GM03348 (cell line): ENCODE measurements at places on chromosomes 3 and 15.

- no peak for DNase-seq
These were observed 105.5 kb upstream of the ICE2 start for GRCh38 chr15:60584355-60584998.

DNA sequence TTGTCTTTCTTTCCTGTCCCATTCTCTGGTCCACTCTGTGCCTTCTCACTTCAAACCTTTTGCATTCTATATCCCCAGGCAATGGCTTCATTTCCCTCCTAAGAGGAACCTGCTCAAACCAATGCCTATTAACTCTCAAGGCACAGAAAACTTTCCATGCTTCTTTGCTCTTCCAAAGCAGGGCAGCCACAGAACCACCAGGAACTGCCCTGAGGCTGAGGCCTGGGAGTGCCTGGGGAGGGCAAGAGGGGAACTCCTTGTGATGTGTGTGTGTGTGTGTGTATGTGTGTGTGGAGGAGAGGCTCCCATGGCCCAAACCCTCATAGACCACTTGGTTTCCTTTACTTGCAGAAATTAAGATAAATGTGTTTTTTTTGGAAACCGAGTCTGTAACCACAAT is 14.1 kb upstream of the PGPEP1L start:
- no peak for DNase-seq

DNA sequence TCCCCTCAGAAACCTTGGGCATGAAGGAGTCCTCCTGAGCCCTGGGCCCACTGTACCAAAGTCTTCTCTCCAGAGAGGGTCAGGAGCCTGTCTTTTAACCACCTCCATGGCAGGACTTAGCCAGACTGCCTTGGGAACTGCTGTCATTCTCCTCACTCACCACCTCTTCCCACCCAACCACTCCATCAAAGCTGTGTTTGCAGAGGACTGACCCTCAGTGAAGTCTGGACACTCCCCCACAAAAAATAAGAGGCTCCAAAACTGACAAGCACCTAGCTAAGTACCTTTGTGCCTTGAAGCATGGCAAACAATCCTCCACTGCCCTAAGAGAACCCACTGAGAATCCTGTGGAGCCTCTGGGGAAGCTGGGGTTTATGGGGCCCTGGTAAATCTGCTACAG is 2.3 kb upstream of the SCAP start:
- no peak for DNase-seq

DNA sequence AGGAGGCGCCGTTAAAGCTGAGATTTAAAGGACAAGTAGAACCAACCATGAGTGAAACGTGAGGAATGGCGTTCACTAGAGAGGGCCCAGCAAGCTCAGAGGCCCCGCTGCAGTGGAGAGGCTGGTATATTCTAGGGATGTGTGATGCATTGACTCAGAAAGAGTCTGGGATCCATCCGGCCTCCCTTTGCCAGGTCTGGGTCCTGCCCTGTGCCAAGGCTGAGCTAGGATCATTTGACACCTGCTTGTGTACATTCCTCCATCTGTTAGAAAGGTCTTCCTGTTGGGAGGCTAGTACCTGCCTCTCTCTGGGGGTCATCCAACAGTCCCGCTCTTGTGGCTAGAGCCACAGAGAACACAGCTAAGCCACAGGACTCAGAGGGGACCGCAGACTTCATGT is 28.4 kb downstream of the CA12 start:
- no peak for DNase-seq

DNA sequence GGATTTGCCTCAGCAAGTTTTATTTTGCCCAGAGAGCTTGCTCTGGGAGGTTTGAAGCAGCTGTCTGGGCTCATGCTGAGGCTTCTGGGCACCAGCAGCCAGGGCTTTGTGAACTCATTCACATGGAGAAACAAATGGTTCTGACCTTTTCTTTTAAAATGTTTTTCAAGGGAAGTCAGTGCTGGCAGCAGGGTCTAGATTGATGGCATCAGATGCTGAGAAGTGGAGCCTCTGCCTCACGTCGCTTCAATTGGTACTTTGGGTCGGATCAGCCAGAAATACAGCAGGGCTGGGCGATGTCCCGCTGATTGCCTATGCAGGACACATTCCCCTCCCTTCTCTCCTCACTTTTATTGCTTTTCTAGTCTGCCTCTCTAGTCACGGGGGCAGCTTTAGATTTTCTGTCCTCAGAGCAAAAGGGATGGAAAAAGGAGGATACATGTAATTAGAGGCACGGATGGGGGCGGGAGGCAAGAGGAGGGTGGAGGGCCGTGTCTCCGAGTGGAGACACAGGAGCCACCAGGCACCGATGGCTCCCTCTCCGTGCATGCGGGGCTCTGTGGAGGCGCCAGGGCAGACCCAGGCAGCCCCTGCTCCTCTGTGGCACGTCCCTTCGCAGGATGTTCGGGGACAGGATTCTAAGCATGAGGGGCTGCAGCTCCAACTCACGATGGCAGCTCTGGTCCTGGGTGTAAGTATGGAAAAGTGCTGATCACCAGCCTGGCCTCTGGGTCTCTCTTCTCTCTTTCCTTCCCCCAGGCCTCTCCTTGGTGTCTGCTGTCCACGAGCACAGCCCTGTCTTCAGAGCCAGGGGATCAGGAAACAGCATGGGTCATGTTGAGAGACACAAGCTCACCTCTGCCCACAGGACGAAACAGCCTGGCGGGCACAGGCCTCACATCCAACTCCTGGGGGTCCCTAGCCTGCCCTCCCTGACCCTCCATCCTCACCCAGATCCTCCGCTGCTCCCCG is 116.1 kb downstream of the FAM43A start:
- DNase-seq = no peak

DNA sequence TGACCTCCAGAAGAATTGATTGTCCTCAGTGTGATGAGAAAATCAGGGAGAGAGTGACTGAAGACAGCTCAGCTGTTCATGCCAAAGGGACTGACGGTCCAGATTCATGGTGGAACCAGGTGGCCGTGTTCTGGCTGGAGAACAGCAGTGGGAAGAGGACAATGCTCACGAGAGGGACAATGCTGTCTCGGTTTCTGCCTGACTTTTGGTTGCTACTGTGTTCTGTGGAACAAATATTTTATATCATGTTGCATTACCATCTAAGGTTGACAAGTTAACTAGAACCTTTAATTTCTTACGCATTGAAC is 58.0 kb upstream of the ULK4 start:
- no peak for DNase-seq

- no peak for DNase-seq
These were observed 34.1 kb upstream of the NR2C2 start for GRCh38 chr3:14913071-14913925.

DNA sequence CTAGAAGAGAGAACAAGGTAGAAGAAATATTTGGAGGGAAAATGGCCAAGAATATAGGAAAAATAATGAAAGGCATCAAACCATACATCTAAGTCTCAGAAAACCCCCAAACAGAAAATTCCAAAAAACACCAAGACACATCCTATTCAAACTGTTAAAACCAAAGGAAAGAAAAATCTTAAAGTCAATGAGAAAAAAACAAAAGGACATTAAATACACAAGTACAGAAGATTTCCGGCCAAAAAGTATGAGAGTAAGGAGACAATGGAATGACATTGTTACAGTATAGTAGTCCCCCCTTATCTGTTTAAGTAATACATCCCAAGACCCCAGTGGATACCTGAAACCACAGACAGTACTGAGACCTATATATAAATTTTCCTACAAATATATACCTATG is 18.8 kb downstream of the CLASP2 start:
- DNase-seq = no peak

GRCh38 chr3:134473868-134474546 is 11.8 kb downstream of the ANAPC13 start:
- DNase-seq = peak; percentile 48

GRCh38 chr15:69509131-69509530 is 56.5 kb downstream of the RPLP1 start:
- no peak for DNase-seq

- DNase-seq = no peak
These were observed 7.5 kb downstream of the SRGAP3 start for GRCh38 chr3:9241956-9242355.

DNA sequence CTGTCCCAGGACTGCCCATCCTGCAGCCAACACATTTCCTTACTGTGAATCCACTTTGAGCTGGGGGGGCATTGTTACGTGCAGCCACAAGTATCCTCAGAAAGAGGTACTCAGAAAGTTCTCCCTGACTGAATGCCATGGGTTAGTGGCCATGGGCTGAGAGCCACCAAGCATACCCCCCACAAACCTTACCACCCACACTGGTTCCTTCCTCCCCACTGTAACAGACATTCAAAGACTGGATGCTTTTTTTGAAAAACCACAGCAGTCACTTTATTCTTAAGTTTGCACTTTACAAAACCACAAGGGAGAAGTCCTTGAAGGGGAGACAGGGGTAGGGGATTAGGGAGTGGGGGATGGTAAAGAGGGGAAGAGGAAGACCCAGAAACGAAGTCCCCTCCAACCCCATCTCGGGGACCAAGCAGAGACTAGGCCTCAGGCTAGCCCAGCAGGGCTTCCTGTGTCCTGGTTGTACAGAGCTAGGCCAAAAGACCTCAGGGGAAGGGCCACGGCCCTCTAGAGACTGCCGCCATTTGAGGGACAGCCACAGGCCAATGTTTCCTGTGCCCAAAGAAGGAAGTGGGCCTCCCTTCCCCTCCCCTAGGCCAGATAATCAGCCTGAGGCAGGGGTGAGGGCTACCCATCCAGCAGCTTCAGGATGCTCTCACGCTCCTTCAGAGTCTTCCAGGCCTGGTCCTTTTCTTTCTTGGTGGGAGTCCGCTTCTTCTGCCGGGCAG is 10.1 kb upstream of the CAMK1 start:
- DNase-seq = no peak

GRCh38 chr3:32018757-32019564 is 37.4 kb downstream of the ZNF860 start:
- peak; percentile 75 for DNase-seq

GRCh38 chr15:101001796-101002195 is 82.6 kb downstream of the LRRK1 start:
- no peak for DNase-seq

DNA sequence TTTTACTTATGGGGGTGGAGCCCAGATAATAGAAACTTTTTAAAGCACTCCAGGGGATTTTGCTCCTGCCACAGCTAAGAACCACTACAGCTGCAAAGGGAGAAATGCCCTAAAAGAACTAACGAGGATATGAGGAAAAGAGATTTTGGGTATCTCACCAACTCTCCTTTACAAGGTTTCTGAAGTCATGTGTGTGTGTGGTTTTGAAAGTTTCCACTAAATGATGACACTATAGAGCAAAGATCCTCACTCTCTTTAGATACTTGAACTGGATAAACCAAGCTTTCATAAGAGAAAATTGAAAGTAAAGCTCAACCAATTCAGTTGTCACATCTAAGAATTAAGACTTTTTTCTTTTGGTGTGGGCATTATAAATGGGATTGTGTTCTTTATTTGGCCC is 455.3 kb upstream of the ALCAM start:
- peak; percentile 4 for DNase-seq

- DNase-seq = no peak
These were observed 19.8 kb downstream of the MESP1 start for GRCh38 chr15:89731275-89731674.

GRCh38 chr15:60536314-60536713 is 57.4 kb upstream of the ICE2 start:
- no peak for DNase-seq

- DNase-seq = no peak
These were observed 51.7 kb downstream of the SPATA12 start for GRCh38 chr3:57112206-57112605.

GRCh38 chr3:71048948-71049347 is 534.6 kb downstream of the FOXP1 start:
- no peak for DNase-seq

DNA sequence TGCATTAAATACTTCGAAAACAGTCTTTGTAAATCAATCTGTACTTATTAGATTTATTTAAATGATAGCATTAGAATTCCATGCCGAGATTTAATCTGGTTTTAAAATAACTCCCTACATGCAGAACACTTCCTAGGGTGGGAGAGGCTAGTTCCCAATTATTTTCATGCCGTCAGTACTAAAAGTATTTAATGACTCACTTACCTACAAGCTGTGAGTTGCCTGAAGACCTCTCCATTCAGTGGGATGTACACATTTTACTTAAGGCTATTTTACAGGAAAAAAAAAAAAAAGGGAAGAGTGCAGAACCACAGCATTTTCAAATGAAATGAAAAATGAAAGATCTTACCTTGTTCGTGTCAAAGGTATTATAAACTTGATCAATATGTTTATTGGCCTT is 469 bp downstream of the GUCA1C start:
- no peak for DNase-seq

- peak; percentile 21 for DNase-seq
These were observed 863 bp downstream of the PSMA4 start for GRCh38 chr15:78540871-78541743.

GRCh38 chr3:8220291-8220690 is 281.3 kb upstream of the LMCD1 start:
- DNase-seq = no peak

DNA sequence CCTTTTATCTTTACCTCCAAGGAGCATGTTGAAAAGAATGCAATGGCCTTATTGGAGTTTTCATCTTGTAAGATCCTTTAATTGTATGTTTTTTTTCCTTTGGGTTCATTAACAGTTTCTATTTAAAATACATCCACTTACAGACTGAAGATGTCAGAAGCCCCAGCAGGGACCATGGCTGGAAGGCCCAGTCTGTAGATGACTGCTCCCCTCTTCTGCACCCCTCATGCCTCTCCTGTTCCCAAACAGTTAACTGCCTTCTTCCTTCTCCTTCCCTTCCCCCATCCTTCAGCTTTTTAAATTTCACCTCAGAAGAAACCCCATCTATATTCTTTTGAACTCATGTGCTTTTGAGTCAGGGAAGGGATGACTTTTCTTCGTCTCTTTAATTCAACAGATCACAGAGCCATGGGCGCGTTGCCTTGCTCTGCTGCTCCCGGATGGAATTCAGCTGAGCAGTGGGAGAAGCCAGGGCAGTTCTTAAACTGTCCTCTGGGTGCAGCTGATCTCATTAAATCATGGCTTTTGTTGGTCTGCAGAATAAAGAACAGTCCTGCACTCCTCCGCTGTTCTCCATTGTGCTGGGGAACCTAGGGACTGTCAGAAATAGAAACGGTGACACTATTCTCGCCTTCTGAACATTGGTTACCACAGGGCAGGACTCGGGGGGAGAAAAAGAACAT is 71.5 kb upstream of the EIF1B start:
- DNase-seq = peak; percentile 50

DNA sequence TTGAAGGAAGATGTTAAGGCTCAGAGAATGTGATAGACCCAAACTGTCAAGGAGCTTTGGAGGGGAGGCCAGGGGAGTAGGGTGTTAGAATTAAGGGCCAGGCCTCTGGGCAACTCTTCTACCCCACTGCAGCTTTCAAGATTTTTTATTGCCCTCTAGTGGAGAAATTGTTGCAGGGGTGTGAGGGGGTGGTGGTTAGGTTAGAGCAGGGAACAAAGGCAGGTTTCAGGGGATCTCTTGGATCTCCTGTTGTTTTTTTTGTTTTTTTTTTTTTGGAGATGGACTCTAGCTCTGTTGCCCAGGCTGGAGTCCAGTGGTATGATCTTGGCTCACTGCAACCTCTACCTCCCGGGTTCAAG is 1.4 kb upstream of the SEC13 start:
- DNase-seq = no peak

- peak; percentile 47 for DNase-seq
These were observed 224.6 kb downstream of the NLGN1 start for GRCh38 chr3:173622166-173622565.
